ENCODE measurements at places on chromosomes 5 and 9. TPM values are rescaled to one million over a fixed set of nuclear protein-coding genes. Genes with fewer than 3 reads are reported as not detected.

Gene C5orf52
- total RNA-seq: not detected

DNA sequence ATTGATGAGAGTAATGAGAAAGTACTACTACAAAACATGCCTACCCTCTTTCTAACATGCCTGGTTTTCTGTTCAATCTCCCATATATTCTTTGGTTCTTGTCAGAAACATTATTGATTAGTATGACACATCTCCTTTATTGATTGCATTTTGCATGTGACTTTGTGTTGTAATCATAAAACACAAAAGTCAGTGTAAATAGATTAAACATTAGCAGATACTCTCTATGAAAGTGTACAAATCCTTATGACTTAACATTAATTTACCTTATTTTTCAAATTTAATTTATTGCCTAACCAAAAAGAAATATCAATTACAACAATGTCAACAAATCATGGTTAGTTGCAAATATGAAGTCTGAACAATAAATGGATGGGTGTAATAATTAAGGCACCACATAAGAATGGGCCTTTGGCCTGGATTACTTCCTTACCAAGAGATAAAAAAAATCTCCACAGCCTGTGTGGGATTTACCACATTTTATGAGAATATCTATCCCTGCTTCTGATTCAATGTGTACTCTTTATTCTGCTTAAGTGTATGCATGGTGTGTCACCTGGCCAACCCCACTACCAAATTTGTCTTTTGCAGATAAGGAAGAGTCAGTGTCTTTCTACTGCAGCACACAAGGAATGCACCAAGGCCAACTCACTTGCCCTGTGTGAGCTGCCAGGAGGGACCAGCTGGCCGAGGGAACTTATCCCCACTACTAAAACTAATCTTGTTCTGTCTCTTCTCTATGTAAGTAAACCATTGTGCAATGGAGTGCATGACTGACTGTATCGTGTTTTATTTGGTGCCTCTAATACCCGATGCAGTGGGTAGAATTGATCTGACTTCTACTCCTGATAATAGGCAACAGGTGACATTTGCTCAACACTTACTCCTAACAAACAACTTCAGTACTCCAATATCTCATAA is 1001.9 kb upstream of the CDH10 start:
- no peak for DNase-seq
- H3K4me1 ChIP-seq: no peaks in the 10 kb centered on the region
- no peaks in the 10 kb centered on the region for H3K27me3 ChIP-seq
- no peaks in the 10 kb centered on the region for H3K36me3 ChIP-seq
- H3K27ac ChIP-seq: no peak overlapping the region
- no peak overlapping the region for H3K4me3 ChIP-seq

Gene PDE6A
- 0.15 TPM for total RNA-seq

DNA sequence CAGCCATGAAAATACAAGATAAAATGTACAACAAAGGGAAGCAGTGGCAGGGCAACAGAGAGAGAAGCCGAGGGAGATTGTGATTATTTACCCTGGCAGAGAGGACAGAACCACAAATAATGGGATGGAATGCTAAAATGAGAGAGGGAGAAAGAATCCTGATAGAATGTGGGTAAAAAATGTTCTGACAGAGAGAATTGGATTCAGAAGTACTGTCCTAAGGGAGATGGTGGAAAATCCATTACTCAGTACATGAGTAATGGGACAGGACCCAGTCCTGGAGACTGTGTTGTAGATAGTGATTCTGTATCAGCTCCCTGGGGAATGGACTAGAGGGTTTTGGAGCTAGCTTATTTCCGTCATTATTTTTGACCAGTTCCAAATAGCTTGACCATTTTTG is 831.5 kb downstream of the MAT2B start:
- no peaks in the 10 kb centered on the region for H3K36me3 ChIP-seq
- no peaks in the 10 kb centered on the region for H3K27me3 ChIP-seq
- no peak overlapping the region for H3K27ac ChIP-seq

DNA sequence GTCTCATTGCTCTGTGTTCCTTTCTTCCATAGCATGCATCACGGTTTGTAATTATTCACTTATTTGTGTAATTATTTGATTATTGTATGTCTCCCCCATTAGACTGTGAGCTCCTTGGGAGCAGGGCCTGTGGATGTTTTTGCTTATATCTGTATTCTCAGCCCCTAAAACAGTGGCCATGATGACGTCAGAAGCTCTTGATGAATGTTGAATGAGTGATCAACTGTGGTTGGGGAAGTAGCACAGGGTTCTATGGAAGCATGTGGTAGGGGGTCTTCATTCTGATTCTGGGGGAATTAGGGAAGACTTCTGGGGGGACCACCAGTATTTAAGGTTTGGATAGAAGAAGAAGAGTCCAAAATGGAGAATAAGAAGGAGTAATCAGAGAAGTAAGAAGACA is 6.0 kb downstream of the DNAI1 start:
- H3K4me1 ChIP-seq: no peaks in the 10 kb centered on the region
- H3K36me3 ChIP-seq: no peaks in the 10 kb centered on the region
- H3K4me3 ChIP-seq: no peak overlapping the region
- peaks cover 8% of the 10 kb centered on the region for H3K27me3 ChIP-seq
- DNase-seq: no peak
- H3K27ac ChIP-seq: no peak overlapping the region
